RPMI7951 (cell line): ENCODE measurements at places on chromosomes 13 and 19. TPM values are rescaled to one million over a fixed set of nuclear protein-coding genes. Genes with fewer than 3 reads are reported as not detected.
A peak's percentile ranks its signal among the peaks of the same experiment; 100 is the strongest.

RFPL4A gene
- total RNA-seq = 0.24 TPM in 1 of 2 replicates, not detected in the other

GRCh38 chr19:10110076-10110971 lies 1.2 kb upstream of the P2RY11 start:
- DNase-seq = no peak

DNA sequence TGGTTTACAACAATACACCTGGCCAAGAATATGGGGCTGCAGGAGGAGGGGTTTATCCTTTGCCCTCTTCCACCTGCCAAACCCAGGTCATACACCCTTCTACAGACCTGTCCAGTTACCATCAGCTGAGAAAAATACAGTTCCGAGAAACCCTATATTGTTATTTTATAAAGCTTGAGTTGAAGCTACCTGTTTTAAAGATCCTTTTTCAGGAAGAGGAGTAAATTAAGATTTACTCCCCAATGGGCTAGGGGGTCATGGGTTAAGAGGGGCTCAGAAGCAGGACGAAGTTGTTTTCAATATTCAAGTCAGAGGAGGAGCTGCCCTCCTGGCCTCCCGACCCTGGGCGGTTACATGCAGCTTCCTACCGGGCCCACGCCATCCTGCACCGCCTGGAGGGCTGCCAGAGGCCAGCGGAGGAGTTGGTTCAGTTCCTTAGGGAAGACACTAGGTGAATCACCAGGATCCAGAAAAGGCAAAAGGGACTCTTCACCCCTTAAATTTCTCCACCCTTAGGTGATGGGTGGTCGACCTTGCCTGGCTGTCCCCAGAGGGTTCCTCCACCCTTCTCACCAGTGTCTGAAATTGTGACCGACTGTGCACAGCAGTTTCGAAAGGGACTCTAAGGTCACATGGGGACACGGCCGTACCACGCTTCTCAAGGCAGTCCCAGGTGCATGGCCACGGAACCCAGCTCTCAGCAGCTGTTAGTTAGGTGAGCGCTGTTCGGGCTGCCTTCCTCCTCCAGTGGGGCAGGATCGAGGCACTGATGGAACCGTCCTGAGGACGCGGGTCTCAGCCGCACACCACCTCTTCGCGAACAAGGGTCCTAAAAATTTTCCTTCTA lies 1.2 kb downstream of the GJB2 start:
- DNase-seq = no peak

GRCh38 chr13:73835138-73835721 lies 299.0 kb downstream of the KLF12 start:
- peak; percentile 42 for DNase-seq

DNA sequence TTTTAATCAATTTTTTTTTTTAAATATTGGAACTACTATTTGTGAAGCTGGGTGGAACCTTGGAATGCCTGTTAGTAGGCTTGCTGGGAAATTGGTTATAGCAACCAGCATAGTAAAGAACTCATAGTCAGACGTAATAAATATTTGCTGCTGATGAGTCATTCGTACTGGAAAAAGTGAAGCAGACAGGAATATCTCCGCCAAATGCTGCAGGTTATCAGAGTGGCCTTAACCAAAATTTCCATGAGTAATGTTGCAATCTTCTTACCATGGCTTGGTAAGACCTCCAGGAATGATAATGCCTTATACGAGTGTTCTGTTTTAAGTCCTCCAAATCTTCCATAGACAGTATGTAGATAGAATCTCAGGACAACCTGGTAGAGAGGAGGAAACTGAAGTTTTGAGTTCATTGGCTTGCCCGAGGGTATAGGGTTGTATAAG lies 34.2 kb downstream of the MBNL2 start:
- peak; percentile 96 for DNase-seq
